ENCODE measurements at places on chromosomes 5 and 9. TPM values are rescaled to one million over a fixed set of nuclear protein-coding genes. Genes with fewer than 3 reads are reported as not detected.
A peak's percentile ranks its signal among the peaks of the same experiment; 100 is the strongest.

DNA sequence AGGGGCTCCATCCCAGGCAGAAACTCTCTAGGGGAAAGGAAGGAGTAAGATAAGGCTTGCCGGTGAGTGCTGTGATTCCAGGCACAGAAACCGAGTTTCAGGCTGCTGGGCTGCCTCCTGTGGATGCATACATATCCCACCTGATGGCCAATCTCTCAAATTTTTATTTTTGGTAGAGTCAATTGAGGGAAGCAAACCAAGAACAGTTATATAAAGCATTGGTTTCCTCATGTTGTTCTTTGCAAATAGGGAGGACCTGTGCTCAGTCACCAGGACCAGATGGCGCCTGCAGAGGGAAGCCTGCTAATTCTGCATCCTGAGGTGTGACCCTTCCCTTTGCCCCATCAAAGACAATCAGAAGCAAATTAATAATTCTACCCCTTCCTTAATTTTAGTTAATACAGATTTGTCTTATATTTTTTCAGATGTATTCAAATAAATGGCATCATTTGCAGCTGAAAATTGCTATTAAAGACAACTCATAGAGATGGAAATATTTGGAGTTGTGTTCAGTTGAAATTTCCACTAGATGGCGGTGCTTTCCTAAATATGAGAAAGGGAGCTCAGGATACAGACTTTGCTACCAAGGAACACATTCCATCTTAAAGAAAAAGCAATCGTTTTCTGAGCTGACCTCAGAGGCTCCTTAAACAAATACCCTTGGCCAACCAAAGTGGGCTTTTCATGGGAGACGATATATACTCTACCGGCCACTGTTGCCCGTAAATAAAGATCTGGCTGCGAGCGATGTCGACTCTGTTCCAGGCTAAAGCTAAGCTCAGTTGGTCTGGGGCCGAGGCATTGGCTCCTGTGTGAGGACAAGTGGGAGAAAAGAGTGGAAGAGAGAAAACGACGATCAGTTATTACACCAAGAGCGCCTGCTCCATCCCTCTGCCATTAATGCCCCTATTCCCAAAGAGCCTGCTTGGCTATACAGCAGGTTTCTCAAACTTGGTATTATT lies 225.7 kb upstream of the KLF9 start:
- H3K4me1 ChIP-seq: no peaks in the 10 kb centered on the region
- no peak for DNase-seq
- H3K27ac ChIP-seq: no peak overlapping the region
- no peaks in the 10 kb centered on the region for H3K27me3 ChIP-seq
- no peak overlapping the region for H3K4me3 ChIP-seq

DNA sequence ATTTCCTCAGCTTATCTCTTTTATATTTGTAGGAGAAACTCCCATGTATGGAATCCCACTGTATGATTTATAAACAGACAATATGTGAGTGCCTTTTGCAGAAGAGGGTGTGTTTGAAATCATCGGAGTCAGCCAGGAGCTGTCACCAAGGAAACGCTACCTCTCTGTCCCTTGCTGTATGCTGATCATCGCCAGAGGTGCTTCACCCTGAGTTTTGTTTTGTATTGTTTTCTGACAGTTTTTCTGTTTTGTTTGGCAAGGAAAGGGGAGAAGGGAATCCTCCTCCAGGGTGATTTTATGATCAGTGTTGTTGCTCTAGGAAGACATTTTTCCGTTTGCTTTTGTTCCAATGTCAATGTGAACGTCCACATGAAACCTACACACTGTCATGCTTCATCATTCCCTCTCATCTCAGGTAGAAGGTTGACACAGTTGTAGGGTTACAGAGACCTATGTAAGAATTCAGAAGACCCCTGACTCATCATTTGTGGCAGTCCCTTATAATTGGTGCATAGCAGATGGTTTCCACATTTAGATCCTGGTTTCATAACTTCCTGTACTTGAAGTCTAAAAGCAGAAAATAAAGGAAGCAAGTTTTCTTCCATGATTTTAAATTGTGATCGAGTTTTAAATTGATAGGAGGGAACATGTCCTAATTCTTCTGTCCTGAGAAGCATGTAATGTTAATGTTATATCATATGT lies 18.0 kb upstream of the CTSL start:
- DNase-seq: no peak
- H3K4me1 ChIP-seq: no peaks in the 10 kb centered on the region
- no peak overlapping the region for H3K27ac ChIP-seq
- H3K4me3 ChIP-seq: no peak overlapping the region
- no peaks in the 10 kb centered on the region for H3K27me3 ChIP-seq

DNA sequence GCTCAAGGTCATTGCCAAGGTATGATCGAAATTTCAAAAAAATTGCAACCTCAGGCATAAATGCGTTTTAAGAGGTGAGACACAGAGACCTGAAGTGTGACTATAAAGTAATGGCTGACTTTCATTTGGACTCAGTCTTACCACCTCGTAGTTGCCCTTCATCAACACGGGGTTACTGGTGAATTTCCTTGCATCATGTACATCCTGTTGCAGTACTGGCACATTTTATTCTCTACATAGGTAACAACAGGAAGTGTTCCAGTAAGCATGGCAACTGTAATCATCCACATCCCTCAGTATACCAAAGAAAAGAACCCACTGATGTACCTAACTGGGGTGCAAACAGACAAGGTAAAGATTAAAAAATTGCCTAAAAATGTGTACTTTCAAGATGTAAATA lies 29.3 kb downstream of the MOCS2 start:
- no peaks in the 10 kb centered on the region for H3K4me1 ChIP-seq
- H3K36me3 ChIP-seq: no peaks in the 10 kb centered on the region
- H3K27ac ChIP-seq: no peak overlapping the region
- H3K27me3 ChIP-seq: peaks cover 7% of the 10 kb centered on the region

DNA sequence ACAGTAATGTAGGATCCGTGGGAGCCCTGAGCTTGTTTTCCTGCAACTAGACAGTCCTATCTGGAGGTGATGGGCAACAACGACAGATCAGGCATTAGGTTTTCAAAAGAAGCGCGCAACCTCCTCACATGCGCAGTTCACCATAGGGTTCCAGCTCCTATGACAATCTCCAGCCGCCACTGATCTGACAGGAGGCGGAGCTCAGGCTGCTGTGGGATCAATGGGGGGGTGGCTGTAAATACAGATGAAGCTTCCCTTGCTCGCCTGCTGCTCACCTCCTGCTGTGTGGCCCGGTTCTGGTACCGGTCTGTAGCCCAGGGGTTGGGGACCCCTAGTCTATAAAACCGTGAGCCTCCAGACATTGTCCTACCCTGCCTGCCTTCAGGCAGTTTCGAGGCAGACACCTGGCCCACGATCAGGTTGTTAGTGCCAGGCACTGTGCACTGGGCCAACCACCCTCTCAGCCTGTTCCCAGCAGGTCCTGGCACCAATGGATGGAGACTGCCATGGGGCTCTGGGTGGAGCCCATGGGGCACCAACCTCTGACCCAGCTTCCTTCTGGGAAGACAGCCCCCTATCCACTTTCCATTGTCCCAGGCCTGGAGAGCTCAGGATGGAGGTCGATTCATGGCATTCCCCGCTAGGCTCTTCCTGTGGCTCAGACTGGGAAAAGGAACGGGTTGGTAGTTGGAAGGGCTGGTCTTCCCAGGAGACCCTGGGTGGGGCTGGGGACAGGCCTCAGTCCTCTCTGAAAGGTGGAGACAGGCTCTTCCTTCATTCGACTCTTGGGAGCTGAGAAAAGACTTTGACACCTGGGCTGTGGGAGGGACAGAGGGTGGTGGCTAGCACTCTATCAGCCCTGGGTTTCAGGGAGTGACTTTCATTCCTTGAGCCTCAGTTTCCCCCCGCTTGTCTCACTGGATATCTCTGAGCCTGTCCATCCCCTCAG lies 1.7 kb downstream of the ENDOG start:
- peak overlapping the region; percentile 19 for H3K4me3 ChIP-seq
- H3K27me3 ChIP-seq: no peaks in the 10 kb centered on the region
- no peak overlapping the region for H3K27ac ChIP-seq
- DNase-seq: no peak
- peaks cover 15% of the 10 kb centered on the region for H3K4me1 ChIP-seq

- H3K36me3 ChIP-seq: no peaks in the 10 kb centered on the region
- no peaks in the 10 kb centered on the region for H3K4me1 ChIP-seq
- H3K4me3 ChIP-seq: no peak overlapping the region
- no peak overlapping the region for H3K27ac ChIP-seq
Measured at GRCh38 chr5:122693963-122694362, 80.9 kb upstream of the SNX2 start.

Gene BAAT
- 0.15 TPM for total RNA-seq

GRCh38 chr5:104965006-104965405 lies 1402.4 kb upstream of the NUDT12 start:
- no peaks in the 10 kb centered on the region for H3K27me3 ChIP-seq
- no peak for DNase-seq

Gene ELL2
- total RNA-seq: 94.6 TPM

- H3K36me3 ChIP-seq: no peaks in the 10 kb centered on the region
- no peaks in the 10 kb centered on the region for H3K27me3 ChIP-seq
- H3K4me1 ChIP-seq: no peaks in the 10 kb centered on the region
- no peak for DNase-seq
Measured at GRCh38 chr9:103261951-103262350, 266.8 kb downstream of the CYLC2 start.

- H3K27ac ChIP-seq: no peak overlapping the region
- no peak for DNase-seq
- no peaks in the 10 kb centered on the region for H3K36me3 ChIP-seq
- H3K4me3 ChIP-seq: no peak overlapping the region
- no peaks in the 10 kb centered on the region for H3K27me3 ChIP-seq
- no peaks in the 10 kb centered on the region for H3K4me1 ChIP-seq
Measured at GRCh38 chr5:179153921-179154345, 93.8 kb downstream of the ZNF354C start.

Gene PRDM9
- not detected for total RNA-seq

DNA sequence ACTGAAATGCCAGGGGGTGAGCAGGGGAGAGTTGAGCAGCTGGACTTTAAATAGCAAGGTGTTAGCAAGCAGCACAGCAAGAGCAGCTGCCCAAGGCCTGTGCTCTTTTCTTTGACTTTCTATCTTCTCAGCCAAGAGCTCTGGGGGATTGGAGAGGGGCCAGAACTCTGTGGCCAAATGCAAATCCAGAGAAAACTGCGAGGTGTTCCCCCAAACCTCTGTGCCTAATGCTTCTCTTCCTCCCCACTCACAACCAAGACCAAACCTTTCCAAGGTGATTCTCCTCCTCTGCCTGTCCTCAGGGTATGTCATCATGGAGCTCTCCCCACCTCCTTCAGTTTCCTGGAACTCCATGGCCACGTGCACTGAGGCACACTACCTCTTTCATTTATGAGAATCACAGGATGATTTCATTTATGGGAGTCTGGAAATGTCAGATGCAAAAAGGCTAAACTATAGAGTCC lies 118.7 kb upstream of the WWC1 start:
- H3K4me3 ChIP-seq: no peak overlapping the region
- H3K27ac ChIP-seq: no peak overlapping the region
- no peaks in the 10 kb centered on the region for H3K4me1 ChIP-seq
- no peaks in the 10 kb centered on the region for H3K36me3 ChIP-seq
- no peaks in the 10 kb centered on the region for H3K27me3 ChIP-seq
- no peak for DNase-seq

DNA sequence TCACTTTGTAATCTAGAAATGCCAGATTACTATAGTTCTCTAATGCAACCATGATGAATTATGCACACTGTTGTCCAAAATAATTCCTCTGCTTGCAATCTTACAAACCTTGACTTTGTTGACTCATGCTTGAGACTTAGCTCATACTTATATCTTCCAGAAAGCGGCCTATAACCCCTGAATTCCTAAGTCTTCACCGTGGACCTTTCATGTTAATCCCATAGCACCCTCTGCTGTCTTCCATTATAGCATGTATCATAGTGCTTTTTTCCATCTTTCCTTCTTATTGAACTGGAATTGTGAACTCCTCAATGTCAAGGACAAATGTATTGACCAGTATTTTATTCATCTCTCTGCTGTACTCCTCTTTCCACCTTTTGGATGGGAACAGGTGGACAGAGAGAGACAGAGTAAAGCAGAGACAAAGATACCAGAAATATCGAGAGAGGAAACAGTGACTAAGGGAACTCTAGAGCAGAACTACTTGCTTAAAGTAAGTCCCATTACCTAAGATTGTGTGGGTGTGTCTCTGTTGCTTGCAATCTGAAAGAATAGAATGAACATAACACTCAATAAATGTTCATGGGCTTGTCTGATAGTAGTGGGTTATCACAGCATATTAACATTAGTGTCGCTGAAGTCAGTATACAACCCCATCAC lies 110.0 kb downstream of the LURAP1L start:
- no peak overlapping the region for H3K27ac ChIP-seq
- no peaks in the 10 kb centered on the region for H3K4me1 ChIP-seq
- H3K36me3 ChIP-seq: no peaks in the 10 kb centered on the region
- no peaks in the 10 kb centered on the region for H3K27me3 ChIP-seq

DNA sequence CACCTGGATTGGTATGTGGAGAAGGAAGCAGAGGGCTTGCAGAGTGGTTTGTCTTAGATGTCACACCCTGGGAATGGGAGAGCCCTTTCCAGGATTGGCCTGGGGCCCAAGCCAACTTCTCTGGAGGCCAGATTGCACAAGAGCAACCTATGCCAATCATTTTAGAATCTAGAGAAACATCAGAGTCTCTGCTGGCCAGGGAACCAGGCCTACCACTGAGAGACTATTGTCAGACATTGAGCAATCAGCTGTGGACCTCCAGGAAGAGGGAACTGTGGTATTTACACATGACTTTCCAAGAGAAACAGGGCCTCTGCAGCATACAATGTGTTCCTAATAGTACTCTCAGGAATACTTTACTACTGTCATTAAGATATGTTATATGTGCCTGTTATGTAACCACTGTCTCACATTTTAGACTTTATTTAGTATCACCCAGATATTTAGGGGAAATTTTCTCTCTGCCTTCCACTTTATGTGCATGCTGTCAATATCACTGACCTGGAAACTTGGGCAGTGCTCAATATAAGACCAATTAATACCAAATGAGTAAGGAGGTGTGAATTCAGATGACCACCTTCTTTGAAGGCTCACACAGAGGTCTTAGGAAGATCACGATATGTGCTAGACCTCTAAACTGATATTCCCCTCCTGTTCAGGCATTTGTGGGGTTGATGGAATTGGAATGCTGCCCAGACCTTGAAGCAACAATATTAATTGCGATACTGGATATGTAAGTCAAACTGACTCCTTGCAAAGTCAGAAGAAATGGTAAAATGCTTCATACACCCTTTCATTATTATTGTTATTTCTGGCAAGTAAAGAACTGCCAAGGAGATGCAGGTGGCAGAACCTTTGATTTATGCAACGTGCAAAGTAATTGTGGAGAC lies 20.5 kb upstream of the CCL28 start:
- no peak overlapping the region for H3K4me3 ChIP-seq
- DNase-seq: no peak
- no peaks in the 10 kb centered on the region for H3K27me3 ChIP-seq
- no peaks in the 10 kb centered on the region for H3K36me3 ChIP-seq
- no peaks in the 10 kb centered on the region for H3K4me1 ChIP-seq
- no peak overlapping the region for H3K27ac ChIP-seq

DNA sequence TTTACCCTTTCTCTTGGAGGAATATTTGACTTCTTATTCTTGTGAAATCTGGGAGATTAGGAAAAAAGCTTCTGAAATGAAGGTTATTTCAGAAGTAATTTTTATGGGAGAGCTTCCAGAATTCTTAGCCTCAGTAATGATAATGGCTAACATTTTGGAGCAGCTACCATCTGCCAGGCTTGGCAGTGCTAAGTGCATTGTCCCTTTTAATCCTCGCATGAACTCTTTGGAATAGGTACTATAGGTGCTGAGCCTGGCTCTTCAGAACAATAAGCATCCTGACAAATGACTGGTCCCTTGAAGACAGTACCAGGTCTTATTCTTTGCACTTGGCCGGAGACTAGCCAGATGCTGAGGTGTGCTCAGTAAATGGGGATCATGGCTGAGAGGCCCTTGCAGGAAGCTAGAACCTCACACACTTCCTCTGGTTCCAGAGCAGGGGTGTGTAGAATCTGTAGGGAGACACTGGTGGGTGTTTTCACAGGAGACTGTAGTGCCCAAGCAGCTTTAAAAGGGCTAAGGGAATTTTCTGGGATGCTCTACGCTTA lies 90.7 kb downstream of the RCL1 start:
- no peaks in the 10 kb centered on the region for H3K27me3 ChIP-seq
- H3K4me1 ChIP-seq: no peaks in the 10 kb centered on the region
